Epithelial cell of proximal tubule (primary cell): ENCODE measurements at places on chromosomes 13 and 19. TPM values are rescaled to one million over a fixed set of nuclear protein-coding genes. Genes with fewer than 3 reads are reported as not detected.

KLK15 gene
- total RNA-seq, result not detected in 2 replicates

ZNF587 gene
- total RNA-seq, result 14.4 and 16.6 TPM in 2 replicates

DNA sequence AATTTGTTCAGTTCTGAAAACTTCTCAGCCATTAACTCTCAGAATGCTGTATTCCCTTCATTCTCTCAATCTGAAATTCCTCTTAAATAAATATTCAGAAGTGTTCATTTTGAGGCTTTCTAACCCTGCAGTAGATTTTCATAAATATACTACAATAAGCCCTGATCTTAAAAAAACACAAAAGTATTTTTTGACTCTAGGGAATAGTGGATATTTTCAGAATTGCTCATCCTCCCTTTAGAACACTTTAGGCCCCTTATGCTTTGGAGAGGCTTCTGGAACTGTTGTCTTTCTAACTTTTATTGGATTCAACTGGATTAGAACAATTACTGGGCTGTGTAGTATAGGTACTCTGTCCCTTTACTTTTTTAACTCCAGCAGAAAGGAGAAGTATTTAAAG, 1662.6 kb upstream of the MIR17HG start:
- no peak for DNase-seq

MAG gene
- total RNA-seq, result 3.8 TPM in 1 of 2 replicates, not detected in the other

GRCh38 chr19:41915776-41916414, 12.4 kb downstream of the ERFL start:
- no peak for DNase-seq

DNA sequence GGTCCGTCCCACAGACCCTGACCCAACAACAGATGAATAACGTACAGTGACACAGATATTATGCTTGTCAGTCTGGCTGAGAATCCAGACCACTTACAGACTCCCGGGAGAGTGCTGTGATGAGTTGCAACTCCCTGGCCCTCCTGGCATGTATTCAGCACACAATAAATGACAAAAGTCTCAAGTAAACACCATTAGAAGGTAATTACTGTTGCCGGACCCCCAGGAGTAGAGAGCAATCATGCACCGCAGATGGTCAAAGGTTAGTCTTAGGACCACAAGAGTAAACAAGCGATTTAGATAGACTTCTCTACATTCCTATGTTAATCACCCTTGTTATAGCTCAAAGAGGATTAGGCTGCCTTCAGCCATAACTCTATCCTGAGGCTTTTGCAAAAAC, 726.4 kb upstream of the GPC6 start:
- no peak for DNase-seq

TUBB4A gene
- 0.72 and 3.1 TPM in 2 replicates for total RNA-seq

- DNase-seq, result no peak
Observed at GRCh38 chr19:29364224-29364726, 151.3 kb upstream of the UQCRFS1 start.

- no peak for DNase-seq
Observed at GRCh38 chr19:38284422-38284821, 19.6 kb upstream of the C19orf33 start.
